Naive thymus-derived CD4-positive, alpha-beta T cell (primary cell): ENCODE measurements at places on chromosomes 11 and 22. TPM values are rescaled to one million over a fixed set of nuclear protein-coding genes. Genes with fewer than 3 reads are reported as not detected.

- H3K27me3 ChIP-seq: no peaks in the 10 kb centered on the region
- no peaks in the 10 kb centered on the region for H3K4me1 ChIP-seq
- H3K27ac ChIP-seq: no peak overlapping the region
- no peak for DNase-seq
- no peaks in the 10 kb centered on the region for H3K36me3 ChIP-seq
- no peak overlapping the region for H3K4me3 ChIP-seq
These were observed 11.4 kb downstream of the MPEG1 start for GRCh38 chr11:59201353-59201752.

DNA sequence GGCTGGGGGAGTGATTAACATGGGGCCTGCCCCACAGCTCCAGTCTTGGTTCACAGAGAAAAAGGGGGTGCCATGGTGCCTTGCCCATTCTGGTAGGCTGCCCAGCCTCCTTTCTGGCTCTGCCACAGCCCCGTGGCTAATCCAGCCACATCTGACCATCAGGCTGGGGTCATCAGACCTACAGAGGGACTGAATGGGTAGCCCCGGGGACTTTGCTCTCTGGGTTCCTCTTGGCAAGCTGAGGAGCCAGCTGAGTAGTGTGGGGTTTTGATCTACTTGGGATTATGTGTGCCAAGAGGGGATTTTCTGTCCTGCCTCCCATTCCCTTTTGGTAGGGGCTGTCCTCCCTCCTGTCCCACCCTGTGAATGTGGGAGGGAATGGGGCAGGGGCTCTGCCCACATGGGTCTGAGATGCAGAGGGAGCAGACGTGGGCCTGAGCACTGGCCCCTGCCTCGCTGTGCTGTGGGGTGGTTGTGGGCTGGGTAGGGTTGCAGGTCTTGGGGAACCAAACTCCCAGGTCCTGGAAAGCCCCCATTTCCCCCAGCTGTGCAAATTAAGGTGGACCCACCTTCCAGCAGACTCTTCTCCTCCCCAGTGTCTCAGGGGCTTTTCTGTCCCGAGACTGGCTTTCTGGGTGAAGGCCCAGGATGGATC is 32.0 kb downstream of the CD82 start:
- H3K27me3 ChIP-seq: no peaks in the 10 kb centered on the region
- no peaks in the 10 kb centered on the region for H3K36me3 ChIP-seq
- H3K27ac ChIP-seq: peak overlapping the region; percentile 70
- H3K4me1 ChIP-seq: peaks cover 38% of the 10 kb centered on the region
- DNase-seq: no peak

The APOL6 gene
- 37.7 TPM for total RNA-seq

DNA sequence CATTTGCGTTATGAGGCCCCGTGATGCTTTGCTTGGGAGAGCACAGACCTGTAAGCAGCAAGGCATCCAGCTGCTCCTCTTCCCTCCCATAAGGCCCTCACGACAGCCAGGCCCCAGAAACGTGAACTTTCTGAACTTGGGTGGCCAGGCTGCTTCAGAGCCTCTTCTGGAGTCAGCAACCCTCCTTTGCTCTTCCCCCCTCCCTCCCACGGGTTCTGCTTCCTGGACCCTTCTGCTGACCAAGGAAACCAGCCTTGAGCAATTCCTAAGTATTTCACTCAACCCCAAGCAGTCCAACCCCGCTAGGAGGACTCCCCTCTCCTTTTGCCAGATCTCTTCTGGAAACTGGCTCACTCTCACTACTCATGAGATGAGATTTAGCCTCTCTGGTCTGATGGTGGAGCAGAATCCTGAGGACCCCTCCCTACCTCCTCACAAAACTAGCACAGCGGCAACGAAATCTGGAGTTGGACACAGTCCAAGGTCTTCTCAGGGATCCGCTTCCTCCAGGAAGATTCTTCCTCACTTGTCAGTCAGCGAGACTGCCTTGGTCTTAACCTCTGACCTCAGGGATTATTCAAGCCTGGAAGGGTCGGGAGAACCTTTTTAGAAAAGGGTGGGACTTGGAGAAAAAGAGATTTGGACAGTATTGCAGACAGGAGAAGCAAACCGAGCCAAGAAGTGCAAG is 86.2 kb downstream of the UBASH3B start:
- H3K36me3 ChIP-seq: no peaks in the 10 kb centered on the region
- H3K4me3 ChIP-seq: no peak overlapping the region
- DNase-seq: no peak
- H3K27me3 ChIP-seq: no peaks in the 10 kb centered on the region
- H3K4me1 ChIP-seq: peaks cover 55% of the 10 kb centered on the region
- H3K27ac ChIP-seq: peak overlapping the region; percentile 84

The FAM227A gene
- total RNA-seq: 0.35 TPM

The TRIM77 gene
- total RNA-seq: not detected

The CNGA4 gene
- 0.43 TPM for total RNA-seq

The MYO7A gene
- 0.19 TPM for total RNA-seq

DNA sequence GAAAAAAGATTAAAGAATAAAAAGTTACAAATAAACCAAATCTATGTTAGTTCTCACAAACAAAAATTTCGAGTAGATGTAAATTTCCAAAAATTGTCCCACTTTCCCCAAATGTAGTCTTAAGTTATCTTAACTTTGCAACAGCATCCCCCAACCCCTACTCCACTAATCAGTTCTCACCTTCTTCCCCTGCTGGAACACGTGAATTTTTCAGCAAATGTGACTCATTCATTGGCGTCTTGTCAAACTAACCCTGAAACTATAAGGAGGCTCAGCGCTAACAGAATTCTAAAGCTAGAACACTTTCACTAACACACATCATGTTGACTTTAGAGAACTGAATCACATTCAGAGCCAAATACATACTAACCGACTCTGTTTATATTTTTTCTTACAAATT is 46.1 kb downstream of the PHF21A start:
- peaks cover 4% of the 10 kb centered on the region for H3K36me3 ChIP-seq
- H3K4me3 ChIP-seq: no peak overlapping the region
- H3K27me3 ChIP-seq: no peaks in the 10 kb centered on the region
- DNase-seq: no peak
- H3K4me1 ChIP-seq: no peaks in the 10 kb centered on the region

DNA sequence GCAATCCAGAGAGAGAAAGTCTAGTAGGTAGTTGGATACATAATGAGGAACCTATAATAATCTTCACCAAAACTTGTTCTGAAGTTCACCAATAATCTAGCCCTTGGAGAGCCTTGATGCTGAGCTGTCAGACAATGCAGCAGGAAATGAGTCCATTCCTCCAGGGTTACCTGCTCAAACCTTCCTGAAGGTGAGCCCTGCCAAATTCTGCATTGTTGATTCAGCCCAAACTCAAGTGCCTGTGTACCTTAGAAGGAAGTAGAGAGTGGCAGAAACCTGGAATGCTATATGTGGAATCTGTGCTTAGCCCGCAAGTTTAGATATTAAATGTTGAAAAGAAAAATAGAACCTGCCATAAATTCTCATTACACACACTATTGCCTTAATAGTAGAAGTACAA is 77.4 kb upstream of the SPON1 start:
- H3K27me3 ChIP-seq: no peaks in the 10 kb centered on the region
- no peaks in the 10 kb centered on the region for H3K36me3 ChIP-seq
- no peak for DNase-seq
- no peak overlapping the region for H3K27ac ChIP-seq
- H3K4me3 ChIP-seq: no peak overlapping the region
- no peaks in the 10 kb centered on the region for H3K4me1 ChIP-seq

- H3K36me3 ChIP-seq: no peaks in the 10 kb centered on the region
- H3K4me3 ChIP-seq: no peak overlapping the region
- H3K27me3 ChIP-seq: no peaks in the 10 kb centered on the region
- H3K4me1 ChIP-seq: no peaks in the 10 kb centered on the region
These were observed 65.2 kb downstream of the WNT7B start for GRCh38 chr22:45911601-45912271.

- H3K27ac ChIP-seq: no peak overlapping the region
- no peak for DNase-seq
- H3K4me3 ChIP-seq: no peak overlapping the region
- H3K4me1 ChIP-seq: no peaks in the 10 kb centered on the region
- H3K27me3 ChIP-seq: no peaks in the 10 kb centered on the region
These were observed 100.0 kb upstream of the GRAMD1B start for GRCh38 chr11:123330071-123330470.

GRCh38 chr22:33274214-33275072 is 216.3 kb upstream of the SYN3 start:
- DNase-seq: no peak
- H3K4me1 ChIP-seq: no peaks in the 10 kb centered on the region
- no peaks in the 10 kb centered on the region for H3K27me3 ChIP-seq
- no peak overlapping the region for H3K27ac ChIP-seq
- H3K36me3 ChIP-seq: no peaks in the 10 kb centered on the region
- no peak overlapping the region for H3K4me3 ChIP-seq

DNA sequence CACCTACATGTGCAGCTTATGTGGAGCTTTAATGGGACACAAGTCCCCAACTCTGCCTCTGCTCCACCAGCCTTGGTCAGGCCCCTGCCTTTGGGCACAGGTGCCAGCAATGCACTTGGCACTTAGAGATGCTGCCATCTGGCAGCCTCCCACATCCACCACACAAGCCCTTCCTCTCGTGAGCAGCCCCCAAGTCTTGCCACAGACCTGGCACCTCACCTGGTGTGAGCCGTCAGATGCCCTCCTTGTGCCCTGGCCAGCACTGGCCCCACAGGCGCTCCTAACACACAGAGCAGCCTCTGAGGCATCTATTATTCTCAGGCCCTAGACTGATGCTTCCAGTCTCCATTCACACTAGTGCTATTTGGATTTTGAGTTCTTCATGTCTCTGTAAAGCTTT is 24.5 kb upstream of the SERPIND1 start:
- H3K27ac ChIP-seq: no peak overlapping the region
- DNase-seq: no peak
- no peak overlapping the region for H3K4me3 ChIP-seq
- H3K36me3 ChIP-seq: peaks cover 85% of the 10 kb centered on the region

The IGSF22 gene
- 5.8 TPM for total RNA-seq

The BIRC3 gene
- 62.3 TPM for total RNA-seq

DNA sequence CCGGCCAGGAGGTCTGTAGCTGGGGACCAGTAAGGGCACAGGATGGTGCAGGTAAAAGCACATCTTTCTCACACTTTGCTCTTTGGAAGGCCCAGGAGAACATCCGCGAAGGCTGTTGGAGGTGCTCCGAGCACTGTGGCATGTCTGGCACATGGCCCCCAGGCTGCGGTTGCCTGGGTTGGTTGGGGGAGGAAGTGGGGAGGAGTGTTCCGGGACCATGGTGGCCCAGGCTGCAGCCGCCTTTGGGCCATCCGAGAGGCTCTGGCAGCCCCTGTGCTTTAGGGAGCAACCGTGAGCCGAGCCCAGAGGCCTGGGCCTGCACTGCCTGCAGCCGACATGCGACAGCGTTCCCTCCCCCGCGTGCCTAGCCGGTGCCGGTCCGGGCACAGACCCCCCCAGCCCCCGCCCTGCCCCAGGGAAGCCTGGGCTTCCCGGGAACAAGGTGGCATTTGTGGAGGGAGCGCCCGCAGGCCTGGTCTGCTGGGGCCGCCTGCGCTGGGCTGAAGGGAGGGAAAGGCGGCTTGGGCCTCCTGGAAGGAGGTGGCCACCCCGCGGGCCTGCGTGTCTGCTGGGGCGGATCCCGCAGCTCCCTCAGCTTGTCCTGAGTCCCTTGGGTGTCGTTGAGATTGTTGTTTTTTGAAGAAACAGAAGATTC is 57.9 kb downstream of the GRAMD4 start:
- no peak for DNase-seq
- H3K27me3 ChIP-seq: no peaks in the 10 kb centered on the region
- no peak overlapping the region for H3K4me3 ChIP-seq
- H3K36me3 ChIP-seq: peaks cover 7% of the 10 kb centered on the region
- peaks cover 28% of the 10 kb centered on the region for H3K4me1 ChIP-seq
- no peak overlapping the region for H3K27ac ChIP-seq

DNA sequence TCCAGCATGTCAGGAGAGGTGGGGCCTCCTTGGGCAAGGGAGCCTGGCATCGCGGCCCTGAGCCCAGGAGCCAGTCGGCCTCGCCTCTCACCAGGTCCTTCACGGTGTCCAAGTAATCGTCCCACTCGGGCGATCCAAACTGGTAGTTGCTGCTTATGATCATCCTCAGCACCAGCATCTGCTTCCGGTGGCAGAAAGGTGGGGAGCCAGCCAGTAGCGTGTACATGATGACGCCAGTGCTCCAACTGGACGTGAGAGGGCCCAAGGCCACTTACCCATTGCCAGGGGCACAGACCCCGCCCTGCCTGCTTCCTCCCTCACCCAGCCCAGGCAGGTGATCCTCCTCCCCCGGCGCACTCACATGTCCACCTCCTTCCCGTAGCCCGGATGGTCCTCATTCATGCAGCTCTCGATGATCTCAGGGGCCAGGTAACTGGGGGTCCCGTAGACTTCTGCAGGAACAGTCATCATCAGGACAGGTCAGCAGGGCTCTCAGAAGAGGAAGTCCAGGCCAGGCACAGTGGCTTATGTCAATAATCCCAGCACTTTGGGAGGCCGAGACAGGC is 214.7 kb downstream of the OR4C45 start:
- no peak for DNase-seq
- no peaks in the 10 kb centered on the region for H3K36me3 ChIP-seq
- no peak overlapping the region for H3K4me3 ChIP-seq

The GP1BB gene
- total RNA-seq: not detected

DNA sequence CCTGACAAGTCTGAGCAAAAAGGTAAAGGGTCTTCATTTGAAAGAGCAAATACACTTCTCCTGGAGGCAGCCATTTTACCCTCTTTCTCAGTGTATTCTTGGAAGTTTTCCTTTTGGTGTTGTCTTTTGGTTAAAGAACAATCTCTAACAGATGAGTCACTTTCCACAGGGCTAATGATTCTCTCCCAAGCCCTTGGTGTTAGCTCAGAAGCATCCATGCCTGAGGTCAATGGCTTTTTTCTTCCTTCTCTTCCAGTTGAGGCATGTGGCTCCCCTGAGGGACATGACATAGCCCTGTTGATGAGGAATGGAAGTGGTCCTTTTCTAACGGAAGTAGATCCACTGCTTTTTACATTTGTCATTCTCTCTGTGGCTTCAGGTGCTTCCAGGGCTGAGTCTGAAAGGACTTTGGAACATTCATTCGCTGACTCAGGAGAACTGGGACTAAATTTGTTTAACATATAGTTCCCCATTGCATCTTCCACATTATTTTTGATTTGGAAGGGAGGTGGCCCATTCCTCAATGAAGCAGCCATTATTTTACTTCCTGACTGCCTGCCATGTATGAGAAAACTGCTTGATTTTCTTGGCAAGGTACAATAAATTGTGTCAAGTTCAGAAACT is 13.8 kb upstream of the POGLUT3 start:
- no peaks in the 10 kb centered on the region for H3K4me1 ChIP-seq
- no peak overlapping the region for H3K27ac ChIP-seq
- H3K27me3 ChIP-seq: no peaks in the 10 kb centered on the region
- H3K4me3 ChIP-seq: no peak overlapping the region
- H3K36me3 ChIP-seq: no peaks in the 10 kb centered on the region
- no peak for DNase-seq

The OR51B5 gene
- total RNA-seq: not detected

- no peaks in the 10 kb centered on the region for H3K36me3 ChIP-seq
- H3K4me3 ChIP-seq: peak overlapping the region; percentile 61
- peak overlapping the region; percentile 74 for H3K27ac ChIP-seq
- H3K4me1 ChIP-seq: peaks cover 46% of the 10 kb centered on the region
- DNase-seq: peak; percentile 19
- H3K27me3 ChIP-seq: no peaks in the 10 kb centered on the region
These were observed 798 bp downstream of the BCR start for GRCh38 chr22:23180893-23181720.
